ENCODE measurements at places on chromosomes 7 and 10.

- no peak for DNase-seq
Observed at GRCh38 chr7:128742206-128742605, 3.0 kb downstream of the CALU start.

DNA sequence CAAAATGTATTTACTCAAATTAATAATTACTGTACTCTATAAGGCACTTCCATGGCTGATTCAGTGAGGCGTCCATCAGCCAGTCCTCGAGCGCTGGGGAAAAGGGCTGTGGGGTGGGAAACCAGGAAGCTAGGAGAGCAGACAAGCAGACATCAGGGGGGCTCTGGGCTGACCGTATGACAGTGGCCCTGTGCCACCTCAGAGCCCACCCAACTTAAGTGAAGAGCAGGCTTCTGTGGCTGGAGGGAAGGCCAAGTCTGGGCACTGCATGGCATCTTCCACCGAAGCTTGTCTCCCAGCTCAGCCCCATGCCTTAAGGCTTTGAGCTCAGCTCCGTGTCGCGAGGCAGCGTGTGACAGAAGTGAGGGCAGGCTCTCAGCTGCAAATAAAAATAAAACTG lies 464.5 kb upstream of the ZMIZ1 start:
- no peak for DNase-seq

- DNase-seq, result no peak
Observed at GRCh38 chr10:66931949-66932343, 6.1 kb downstream of the LRRTM3 start.

DNA sequence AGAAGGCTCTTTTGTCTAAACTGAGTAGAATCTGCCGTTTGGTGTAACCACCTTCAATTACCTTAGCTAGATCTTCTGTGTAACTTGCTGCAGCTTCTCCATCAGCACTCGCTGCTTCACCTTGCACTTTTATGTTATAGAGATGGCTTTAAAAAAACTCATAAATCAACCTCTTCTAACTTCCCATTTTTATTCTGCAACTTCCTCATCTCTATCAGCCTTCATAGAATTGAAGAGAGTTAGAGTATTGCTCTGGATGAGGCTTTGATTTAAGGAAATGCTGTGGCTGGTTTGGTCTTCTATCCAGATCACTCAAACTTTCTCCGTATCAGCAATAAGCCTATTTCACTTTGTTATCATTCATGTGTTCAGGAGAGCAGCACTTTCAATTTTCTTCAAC lies 1131.9 kb upstream of the CELF2 start:
- DNase-seq, result no peak

DNA sequence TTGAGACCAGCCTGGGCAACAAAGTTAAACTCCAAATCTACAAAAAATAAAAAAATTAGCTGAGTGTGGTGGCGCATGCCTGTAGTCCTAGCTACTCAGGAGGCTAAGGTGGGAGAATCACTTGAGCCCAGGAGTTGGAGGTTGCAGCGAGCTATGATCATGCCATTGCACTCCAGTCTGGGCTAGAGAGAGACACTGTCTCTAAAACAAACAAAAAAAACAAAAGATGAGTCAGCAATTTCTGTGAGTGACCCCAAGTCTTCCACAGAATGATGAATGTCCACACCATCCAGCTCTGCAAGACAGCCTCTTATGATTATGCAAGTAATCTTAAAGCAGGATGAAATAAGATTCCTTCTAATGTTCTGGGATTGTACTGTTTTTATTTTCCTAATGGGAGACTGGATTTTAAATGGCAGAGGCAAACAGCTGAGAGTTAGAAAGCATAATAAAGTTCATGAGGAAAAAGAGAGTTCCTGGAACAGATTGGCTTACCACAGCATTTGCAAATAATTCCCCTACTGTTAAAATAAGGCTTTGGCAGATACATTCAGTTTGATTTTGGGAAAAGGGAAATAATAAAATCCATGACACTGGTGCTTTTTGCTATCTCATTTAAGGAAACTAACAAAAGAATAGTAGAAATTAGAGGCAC lies 18.9 kb upstream of the PRKAR2B start:
- DNase-seq, result no peak

- no peak for DNase-seq
Observed at GRCh38 chr7:41817386-41817785, 114.5 kb upstream of the INHBA start.

DNA sequence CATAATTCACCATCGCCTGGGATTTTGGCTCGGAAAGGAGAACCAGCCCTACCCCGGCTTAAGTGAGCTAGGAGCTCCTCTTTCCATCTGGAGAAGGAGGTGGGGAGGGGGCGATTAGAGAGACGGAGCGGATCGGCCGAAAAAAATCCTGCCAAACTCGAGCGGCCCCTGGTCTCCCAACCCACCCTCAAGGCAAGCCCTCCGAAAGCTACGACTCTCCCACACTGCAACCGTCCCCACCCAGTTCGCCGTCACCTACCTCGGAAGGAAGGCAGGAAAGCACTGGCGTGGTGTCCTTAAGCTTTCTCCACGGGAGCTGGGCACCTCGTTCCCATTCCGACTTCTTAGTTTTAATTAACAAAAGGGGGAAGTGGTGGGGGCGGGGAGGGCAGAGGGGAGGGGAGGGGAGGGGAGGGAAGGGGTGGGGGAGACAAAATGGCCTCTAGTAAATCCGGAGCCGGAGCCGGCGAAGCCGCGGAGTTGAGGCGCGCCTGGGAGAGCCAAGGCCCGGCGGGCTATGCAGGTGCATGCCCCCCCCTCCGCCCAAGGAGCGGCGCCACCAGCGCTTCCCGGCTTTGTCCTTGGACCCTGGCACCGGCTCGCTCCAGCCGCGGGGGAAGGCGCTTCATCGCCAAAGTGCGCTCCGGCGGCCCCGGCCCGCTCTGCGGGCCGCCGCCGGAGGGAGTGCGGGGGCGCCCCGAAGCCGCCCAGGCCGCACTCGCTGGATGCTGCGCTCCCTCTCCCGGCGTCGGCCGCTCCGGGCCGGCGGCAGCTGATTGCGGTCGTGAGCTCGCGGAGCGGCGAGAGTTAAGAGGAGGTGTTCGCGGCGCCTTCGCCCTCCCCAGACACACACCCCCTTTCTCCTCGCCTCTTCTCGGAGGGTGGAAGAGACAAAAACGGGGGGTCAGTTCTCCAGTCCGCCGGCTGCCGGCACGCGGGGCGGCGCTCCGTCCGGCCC lies at the start of gene LRRC4:
Gene LRRC4 (minus strand): TSS at position 784 of the 958 bp plus-strand sequence. CDS start 797 bp downstream, outside the sequence.
- peak; percentile 26 for DNase-seq

DNA sequence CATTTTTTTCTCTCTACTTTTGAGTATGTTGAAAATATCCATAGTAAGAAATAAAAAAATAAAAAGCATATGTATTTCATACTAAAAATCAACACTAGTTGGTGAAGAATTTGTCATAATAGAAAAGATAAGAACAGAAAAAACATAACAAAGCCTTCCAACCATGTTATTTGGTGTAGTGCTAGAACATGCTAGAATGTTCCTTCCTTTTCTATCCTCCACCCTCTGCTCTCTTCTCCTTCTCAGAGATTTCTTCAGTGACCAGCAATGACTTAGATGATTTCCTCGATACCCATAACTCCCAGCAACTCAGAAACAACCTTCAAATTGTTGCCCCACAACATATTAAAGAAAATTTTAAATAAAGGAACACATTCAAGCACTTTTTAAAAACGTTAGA lies 2.6 kb downstream of the ZC3HAV1 start:
- no peak for DNase-seq

DNA sequence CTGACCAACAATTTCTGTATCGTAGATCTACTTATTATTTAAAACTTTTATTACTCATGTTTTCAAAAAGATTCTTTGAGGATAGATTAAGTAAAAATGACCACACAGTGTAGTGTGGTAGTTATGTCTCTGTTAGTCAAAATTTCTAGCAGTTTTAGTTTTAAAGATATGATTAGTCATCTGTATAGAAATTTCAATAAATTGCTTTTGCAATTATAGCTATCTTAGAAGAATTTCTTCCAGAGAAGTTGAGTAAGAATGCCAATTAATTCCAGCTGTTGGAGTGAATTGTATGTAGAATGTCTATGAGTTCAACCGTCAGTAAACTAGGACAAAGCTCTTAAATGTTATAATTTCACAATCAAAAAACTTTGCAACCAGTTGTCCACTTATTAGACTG lies 229.7 kb downstream of the CDK14 start:
- no peak for DNase-seq

GRCh38 chr10:80453842-80454512 lies at the start of gene TSPAN14:
Gene TSPAN14, plus strand, starts transcription at chr10:80454310. Its CDS starts 34,924 bp downstream, at chr10:80489234.
- peak; percentile 56 for DNase-seq

GRCh38 chr7:150784954-150785353 lies 15.2 kb downstream of the TMEM176B start:
- DNase-seq, result no peak

DNA sequence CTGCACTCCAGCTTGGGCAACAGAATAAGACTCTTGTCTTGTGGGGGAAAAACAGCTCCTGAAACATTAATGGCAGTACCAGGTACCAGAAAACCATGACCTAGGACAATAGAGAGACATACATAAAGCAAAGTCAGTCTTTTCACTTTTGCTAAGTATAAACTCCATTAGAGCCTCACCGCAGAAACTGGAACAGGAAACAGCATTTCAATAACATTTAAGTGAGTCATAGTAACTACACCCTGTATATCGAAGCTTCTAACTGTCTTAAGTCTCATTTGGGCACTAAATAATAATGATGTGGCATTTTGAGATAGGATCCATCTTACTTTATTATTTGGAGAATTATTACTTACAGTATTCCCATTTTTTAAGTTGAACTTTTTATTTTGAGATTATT lies 517.8 kb upstream of the CELF2 start:
- DNase-seq, result no peak

DNA sequence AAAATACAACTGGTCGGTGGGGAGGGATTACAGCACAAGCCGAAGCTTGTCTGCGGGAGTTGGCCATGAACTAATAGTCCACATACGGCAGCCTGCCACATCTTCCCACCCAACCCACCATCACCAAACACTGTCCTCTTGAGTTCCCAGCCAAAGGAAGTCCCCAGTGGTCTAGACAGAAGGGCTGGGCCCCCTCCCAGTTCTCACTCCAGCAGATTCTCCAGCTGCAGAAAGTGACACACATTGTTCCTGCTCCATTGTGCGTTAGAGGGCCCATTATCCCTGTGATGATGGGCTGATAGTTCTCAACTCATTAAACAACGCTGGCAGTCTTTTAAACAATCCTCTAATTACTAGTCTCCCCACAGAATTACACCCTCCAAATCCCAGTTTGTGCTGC lies 148.0 kb downstream of the FGFR2 start:
- DNase-seq, result no peak

DNA sequence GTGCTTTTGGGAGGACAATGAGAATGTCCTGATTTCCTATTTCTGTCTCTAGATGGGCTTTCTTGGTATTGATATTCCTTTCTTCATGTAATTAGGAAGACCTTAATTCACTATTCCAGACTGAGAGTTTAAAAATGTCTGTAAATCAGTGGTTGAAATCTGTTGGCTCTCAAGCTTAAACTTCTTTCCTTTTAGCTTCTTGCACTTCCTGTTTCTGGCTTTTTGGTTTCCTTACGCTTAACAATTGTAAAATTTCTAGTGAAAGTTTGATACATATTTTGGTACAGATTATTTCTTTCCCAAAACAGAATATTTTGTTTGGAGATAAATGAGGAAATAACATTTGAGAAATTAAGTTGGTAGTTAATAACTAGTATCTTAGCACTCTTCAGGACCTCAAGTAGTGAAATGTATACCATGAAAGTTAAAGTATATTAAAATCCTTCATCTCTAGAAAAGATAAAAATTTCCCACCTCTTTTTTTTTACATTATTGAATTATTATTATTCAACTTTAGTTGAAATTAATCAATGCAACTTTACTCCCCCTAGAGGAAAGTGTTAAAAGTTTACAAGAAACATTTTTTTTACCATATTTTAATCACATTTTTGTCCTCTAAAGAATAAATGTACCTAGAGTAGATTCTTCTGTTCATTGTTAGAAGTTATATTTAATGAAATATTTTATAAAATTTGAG lies 137.2 kb downstream of the PHTF2 start:
- DNase-seq, result no peak

DNA sequence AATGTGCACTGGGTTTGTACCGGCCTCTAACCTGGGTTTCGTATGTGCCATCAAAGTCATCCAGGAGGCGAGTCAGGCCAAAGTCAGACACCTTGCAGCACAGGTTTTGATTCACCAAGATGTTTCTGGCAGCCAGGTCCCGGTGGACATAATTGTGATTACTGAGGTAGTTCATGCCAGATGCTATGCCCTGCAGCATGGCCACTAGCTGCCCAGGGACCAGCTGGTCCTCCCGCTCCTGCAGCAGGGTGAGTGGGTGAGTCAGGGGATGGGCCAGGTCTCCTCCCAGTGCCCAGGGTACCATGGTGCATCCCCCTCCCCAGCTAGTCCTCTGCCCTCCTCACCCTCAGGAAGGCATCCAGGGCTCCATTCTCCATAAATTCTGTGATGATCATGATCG lies 13.6 kb downstream of the ZYX start:
- DNase-seq, result no peak

DNA sequence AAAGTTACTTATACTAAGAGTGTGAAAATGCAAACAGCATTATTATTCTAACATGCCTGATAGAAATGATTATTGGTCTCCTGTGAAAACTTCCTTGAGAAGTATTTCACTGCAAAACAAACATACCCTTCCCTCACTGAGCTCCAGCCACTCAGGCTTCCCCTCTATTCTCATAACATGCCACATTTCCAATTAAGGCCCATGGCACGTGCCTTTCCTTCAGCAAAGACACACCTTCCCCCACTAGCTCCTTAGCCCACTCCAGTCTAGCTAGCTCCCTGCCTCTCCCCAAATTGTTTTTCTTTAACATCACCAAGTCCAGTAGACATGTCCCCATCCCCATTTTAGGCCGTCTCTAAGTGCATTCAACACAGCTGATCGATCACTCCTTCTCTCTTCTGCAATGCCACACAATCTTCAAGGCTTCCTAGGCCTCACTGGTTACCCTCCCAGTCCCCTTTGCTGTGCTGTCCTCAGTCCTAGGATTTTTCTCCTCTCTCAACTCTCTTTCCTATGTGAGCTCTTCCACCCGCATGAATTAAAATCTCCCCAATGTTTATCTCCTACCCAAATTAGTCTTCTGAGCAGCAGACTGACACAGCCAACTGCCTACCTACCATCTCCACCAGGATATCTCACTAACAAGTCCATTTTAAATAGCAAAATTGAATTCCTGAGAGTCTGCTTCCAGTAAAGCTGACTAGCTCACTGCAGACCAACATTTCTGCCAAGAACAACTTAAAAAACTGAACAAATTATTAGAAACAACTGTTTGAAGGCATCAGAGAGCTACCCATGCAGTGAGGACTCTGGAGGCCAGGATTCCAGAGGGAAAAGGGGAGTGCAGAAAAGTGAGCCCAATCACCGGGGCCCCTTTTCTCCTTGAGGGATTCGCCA lies 11.9 kb downstream of the CYTH3 start:
- DNase-seq, result no peak

DNA sequence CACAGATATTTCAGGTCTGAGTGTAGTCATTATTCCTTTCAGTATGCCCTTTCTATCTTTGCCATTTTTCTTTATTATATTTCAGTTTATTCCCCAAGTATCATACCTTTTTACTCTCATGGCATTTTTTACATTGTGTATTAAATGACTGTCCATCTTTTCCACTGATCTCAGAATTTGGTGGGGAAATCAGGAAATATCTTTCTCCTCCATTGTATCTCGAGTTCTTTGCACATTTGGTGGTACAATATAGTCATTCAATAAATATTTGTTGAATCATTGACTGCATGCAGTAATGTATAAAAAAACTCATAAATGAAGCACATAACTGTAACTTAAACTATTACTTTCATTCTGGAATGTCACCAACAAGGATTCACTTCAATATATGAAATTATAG lies 354.7 kb downstream of the HGF start:
- no peak for DNase-seq
